ENCODE measurements at places on chromosomes 1 and 21. TPM values are rescaled to one million over a fixed set of nuclear protein-coding genes. Genes with fewer than 3 reads are reported as not detected.

- no peaks in the 10 kb centered on the region for H3K27me3 ChIP-seq
- H3K4me1 ChIP-seq, result peaks cover 37% of the 10 kb centered on the region
- no peak for DNase-seq
Measured at GRCh38 chr1:159877695-159878444, 15.4 kb upstream of the VSIG8 start.

The KRTAP8-1 gene
- not detected for total RNA-seq

- H3K27me3 ChIP-seq, result no peaks in the 10 kb centered on the region
- no peak overlapping the region for H3K4me3 ChIP-seq
- H3K4me1 ChIP-seq, result no peaks in the 10 kb centered on the region
- DNase-seq, result no peak
- H3K36me3 ChIP-seq, result no peaks in the 10 kb centered on the region
- H3K27ac ChIP-seq, result no peak overlapping the region
Measured at GRCh38 chr1:74375376-74375775, 137.0 kb downstream of the LRRC53 start.

- peak; percentile 45 for DNase-seq
- no peak overlapping the region for H3K4me3 ChIP-seq
- H3K36me3 ChIP-seq, result no peaks in the 10 kb centered on the region
- H3K27me3 ChIP-seq, result no peaks in the 10 kb centered on the region
- H3K27ac ChIP-seq, result peak overlapping the region; percentile 73
Measured at GRCh38 chr1:225735252-225736149, 42.1 kb upstream of the SRP9 start.

DNA sequence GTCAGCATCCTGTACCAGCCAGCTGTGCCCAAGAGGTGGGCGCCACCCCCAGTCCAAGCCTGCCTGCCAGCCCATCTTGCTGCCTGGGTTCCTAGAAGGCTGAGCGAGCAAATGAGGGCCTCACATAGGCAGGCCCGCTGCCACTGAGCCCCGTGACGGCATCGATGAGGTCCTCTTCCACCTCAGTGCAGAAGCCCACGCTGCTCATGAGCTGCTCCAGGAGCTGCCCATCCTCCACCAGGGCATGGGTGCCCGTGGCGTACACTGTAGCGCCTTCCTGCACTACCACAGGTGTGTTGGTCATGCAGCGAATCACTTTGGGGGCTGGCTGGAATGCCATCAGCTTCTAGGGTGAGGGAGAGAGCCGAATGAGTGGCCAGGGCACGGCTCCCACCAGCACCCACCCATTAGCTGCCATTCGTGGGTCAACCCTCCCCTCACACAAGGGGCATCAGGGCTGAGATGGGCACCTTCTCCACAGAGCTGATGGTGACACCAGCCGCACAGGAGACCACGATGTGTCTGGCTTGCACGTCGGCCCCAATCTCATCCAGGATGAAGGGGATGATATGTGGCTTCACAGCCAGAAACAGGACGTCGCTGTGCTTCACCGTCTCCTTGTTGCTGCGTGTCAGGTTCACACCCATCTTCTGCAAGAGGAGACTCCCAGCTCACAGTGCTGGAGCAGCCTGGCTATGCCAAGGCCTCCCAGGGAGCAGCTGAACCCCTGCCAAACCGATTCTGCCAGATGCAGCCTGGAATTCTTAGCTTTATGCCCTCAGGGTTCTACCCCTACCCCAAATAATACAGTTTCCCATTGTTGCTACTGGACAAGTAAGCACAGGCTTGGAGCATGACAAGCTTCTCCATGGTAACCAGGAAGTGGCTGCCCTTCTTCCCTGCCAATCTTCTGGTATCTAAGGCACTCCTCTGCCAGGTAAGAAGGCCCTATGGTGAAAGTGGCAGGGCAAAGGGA lies 2.0 kb downstream of the PYCR2 start:
- H3K36me3 ChIP-seq, result peaks cover 50% of the 10 kb centered on the region
- H3K4me1 ChIP-seq, result peaks cover 43% of the 10 kb centered on the region
- H3K4me3 ChIP-seq, result no peak overlapping the region
- DNase-seq, result no peak

GRCh38 chr1:28905921-28906666 lies 8.3 kb upstream of the EPB41 start:
- no peak overlapping the region for H3K27ac ChIP-seq
- H3K27me3 ChIP-seq, result no peaks in the 10 kb centered on the region
- H3K36me3 ChIP-seq, result no peaks in the 10 kb centered on the region
- no peak overlapping the region for H3K4me3 ChIP-seq
- no peak for DNase-seq

The KPRP gene
- total RNA-seq, result not detected

The KCNC4 gene
- total RNA-seq, result 7.7 TPM

- no peaks in the 10 kb centered on the region for H3K36me3 ChIP-seq
- no peak overlapping the region for H3K4me3 ChIP-seq
- no peaks in the 10 kb centered on the region for H3K4me1 ChIP-seq
- DNase-seq, result no peak
- H3K27ac ChIP-seq, result no peak overlapping the region
Measured at GRCh38 chr1:224264321-224264720, 65.7 kb downstream of the NVL start.

DNA sequence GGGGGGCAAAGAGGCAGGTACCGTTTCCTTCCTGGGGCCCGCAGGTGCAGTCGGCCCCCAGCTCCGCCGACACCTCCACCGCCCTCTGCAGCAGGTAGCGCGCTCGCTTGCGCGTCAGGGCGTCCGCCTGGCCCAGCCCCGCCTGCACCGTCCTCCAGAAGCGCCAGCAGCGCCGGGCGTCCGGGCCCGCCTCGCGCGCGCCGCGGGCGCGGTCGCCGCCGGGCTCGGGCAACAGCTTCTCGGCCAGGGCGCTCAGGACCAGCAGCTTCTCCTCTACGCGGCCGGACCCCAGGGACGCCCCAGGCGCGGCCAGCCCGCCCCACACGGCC lies 863 bp downstream of the TARBP1 start:
- peak overlapping the region; percentile 59 for H3K4me3 ChIP-seq
- peaks cover 35% of the 10 kb centered on the region for H3K4me1 ChIP-seq
- no peaks in the 10 kb centered on the region for H3K27me3 ChIP-seq
- peak overlapping the region; percentile 92 for H3K27ac ChIP-seq

GRCh38 chr1:232841823-232842565 lies 36.8 kb downstream of the MAP10 start:
- no peak for DNase-seq
- no peaks in the 10 kb centered on the region for H3K36me3 ChIP-seq
- no peak overlapping the region for H3K27ac ChIP-seq
- H3K4me1 ChIP-seq, result no peaks in the 10 kb centered on the region
- no peaks in the 10 kb centered on the region for H3K27me3 ChIP-seq

The CD2 gene
- total RNA-seq, result 12.4 TPM

DNA sequence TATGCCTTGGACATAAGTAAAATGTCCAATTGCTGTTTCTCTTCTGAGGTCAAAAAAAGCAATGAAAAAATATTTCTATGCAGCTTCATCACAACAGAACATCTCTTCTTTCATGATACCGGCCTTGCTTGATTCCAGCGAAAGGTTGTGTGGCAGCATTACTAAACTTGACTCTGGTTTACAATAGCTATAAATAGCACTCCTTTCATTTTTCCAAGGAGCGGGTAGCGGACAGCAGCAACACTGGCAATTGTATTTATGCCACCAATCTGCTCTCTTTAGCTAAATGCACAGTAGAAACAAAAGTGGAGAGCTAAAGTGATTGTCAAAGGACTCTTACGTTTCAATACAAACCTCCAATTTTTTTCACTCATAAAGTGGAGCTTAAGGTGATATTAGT lies 7.5 kb upstream of the DAB1 start:
- H3K4me1 ChIP-seq, result no peaks in the 10 kb centered on the region
- DNase-seq, result no peak
- H3K4me3 ChIP-seq, result no peak overlapping the region
- no peaks in the 10 kb centered on the region for H3K36me3 ChIP-seq
- no peak overlapping the region for H3K27ac ChIP-seq

- no peak overlapping the region for H3K4me3 ChIP-seq
- H3K36me3 ChIP-seq, result no peaks in the 10 kb centered on the region
- no peak overlapping the region for H3K27ac ChIP-seq
- no peaks in the 10 kb centered on the region for H3K4me1 ChIP-seq
- H3K27me3 ChIP-seq, result no peaks in the 10 kb centered on the region
- no peak for DNase-seq
Measured at GRCh38 chr1:87760654-87761053, 432.0 kb downstream of the LMO4 start.

The RORC gene
- total RNA-seq, result 11.8 TPM
